ENCODE measurements at places on chromosomes 3 and 15.
A peak's percentile ranks its signal among the peaks of the same experiment; 100 is the strongest.

- DNase-seq: no peak
Observed at GRCh38 chr3:87996882-87997281, 61.9 kb downstream of the CGGBP1 start.

DNA sequence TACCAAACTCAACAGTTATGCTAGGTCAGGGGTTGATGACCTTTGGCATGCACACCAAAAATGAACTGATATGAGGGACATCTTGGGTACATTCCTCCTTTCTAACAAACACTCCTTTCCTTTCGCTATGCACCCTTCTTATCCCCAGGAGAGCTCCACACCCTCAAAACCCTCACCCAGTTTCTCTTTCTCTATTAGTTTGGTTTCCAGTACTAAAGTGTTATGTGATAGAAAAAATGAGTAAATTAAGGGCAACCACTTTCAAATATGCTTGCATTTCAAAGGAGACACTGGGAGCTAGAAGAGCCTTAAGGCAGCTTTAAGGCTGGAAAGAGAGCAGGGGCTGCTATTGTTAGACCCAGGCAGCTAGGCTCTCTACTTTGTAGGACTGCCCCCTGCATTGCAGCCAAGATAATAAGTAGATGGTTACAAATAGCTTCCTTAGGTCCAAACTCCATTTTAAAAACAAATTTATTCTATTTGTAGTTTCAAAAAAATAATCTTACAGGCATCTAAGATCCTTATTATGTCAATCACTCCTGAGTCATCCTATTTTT lies 244.3 kb downstream of the ZIC1 start:
- DNase-seq: no peak

- DNase-seq: no peak
Observed at GRCh38 chr3:32865383-32865782, 47.6 kb downstream of the TRIM71 start.

- DNase-seq: no peak
Observed at GRCh38 chr3:66463054-66463631, 37.7 kb downstream of the LRIG1 start.

GRCh38 chr3:134299185-134299887 lies 48.7 kb upstream of the RYK start:
- DNase-seq: no peak

DNA sequence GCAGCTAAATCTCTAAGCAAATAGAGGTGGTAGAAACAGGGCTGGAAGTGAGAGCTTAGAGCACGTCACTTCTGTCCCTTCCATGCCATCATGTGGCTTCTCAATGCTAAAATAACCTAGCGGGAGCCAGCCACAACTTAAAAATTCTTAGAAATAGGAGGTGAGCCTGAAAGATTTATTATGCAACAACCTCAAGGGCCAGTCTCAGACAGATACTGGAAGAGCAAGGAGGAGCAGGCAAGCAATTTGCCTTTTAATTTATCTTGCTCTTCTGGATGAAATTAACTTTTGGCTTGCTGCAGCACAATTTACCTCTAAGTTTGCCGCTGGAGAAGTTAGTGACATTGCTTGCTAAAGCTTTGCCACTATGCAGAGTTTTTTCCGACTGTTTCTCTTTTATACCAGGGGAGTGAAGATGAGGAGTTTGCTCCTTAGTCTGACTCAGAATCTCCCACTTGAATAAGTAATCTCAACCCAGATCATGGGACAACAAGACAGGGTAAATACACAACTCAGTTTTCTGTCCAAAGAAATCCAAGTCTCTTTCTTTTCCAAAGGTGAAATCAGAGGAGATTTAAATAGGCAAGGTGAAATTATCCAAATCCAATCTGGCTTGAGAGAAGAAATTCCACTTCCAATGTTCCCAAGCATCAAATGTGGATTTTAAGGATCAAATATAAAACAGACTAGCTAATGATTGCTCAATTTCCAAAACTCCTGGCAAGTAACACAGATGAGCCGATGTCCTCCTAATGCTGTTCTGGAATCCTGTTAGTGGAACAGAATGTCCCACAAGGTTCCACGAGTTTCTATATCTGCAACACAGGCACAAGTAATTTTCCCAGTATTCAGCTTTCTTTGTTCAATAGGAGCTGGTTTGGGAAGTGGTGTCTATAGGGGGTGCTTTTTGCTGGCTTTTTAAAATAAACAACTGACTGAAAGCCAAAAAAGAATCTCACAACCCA lies 329.4 kb upstream of the RORA start:
- no peak for DNase-seq

DNA sequence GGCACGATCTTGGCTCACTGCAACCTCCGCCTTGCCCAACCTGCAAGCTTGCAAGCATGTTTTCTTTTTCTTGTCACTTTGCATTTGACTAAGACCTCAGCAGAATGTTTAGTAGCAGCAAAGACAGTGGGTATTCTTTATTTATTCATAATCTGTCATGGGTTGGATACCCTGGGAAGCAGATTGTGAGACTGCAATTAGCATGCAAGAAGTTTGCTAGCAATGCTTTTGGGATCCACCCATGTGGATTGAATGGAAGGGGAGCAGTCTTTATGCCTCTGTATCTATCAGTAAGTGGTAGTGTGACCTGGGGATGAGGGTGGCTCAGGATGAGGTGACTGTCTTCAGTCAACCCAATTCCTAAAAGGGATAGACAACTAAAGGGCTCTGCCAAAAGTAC lies 166.7 kb downstream of the RAP2B start:
- DNase-seq: no peak

GRCh38 chr3:55897573-55898224 lies 410.6 kb upstream of the WNT5A start:
- DNase-seq: no peak

GRCh38 chr15:85766001-85766831 lies 28.5 kb downstream of the KLHL25 start:
- DNase-seq: no peak

GRCh38 chr3:165347526-165347925 lies 151.3 kb upstream of the SLITRK3 start:
- no peak for DNase-seq

DNA sequence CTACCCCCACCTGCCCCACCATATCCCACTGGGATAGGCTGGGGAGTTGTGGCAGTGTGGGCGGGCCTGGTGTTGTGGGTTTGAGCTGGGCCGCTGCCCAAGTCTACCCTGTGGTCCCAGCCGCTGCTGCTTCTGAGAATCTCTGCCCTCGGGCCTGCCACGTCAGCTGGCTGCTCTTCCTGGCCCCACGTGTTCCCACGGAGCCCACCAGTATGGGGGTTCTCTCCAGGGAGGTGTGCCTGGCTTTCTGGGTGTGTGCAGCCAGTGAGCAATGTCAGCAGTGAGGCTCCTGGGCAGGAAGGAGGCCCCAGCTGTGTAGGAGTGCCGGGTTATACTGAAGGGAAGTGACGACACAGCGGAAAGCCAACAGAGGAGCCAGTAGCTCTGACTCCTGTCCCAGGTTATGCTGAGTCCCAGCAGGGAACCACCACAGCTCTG lies 10.5 kb downstream of the GNAI2 start:
- peak; percentile 72 for DNase-seq

All from activated naive CD8-positive, alpha-beta T cell treated with anti-CD3 and anti-CD28 coated beads, Interleukin-2, amount 50 U/mL, for 16 hours (primary cell).